ENCODE measurements at places on chromosomes 3 and 15.

- no peak for DNase-seq
Observed at GRCh38 chr3:127915937-127916493, 983 bp downstream of the KBTBD12 start.

- DNase-seq = no peak
Observed at GRCh38 chr3:87488765-87489164, 212.4 kb upstream of the POU1F1 start.

- DNase-seq = no peak
Observed at GRCh38 chr3:46737329-46737731, 19.7 kb upstream of the PRSS50 start.

DNA sequence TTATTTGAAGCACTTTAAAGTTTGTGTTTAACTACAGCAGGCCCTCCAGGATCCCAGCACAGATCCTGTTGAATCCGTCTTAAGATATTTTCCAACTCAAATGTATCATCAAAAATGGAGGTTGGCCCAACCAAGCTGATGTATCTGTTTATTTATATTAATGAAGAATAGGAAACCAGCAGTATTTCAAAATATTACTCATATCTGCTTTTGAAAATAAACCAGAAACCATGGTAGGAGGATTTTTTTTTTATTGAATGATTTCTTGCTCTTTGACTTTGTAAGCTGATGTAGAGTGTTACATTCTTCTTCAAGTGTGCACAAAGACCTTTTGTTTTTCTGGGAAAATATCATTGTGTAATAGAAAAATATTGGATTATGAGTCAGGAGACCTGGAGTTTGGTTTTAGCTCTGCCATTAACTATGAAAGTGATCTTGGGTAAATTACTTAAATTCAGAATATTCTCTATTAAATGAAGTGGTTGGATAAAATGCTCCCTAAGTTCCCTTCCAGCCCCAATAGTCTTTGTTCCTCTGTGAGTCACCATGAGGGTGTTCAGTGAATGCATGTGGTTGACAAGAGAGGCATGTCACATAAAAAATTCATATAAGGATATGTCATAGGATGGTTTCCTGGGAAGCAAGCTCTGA, 221.3 kb upstream of the GAP43 start:
- DNase-seq = no peak

- no peak for DNase-seq
Observed at GRCh38 chr3:53069422-53070068, 23.7 kb upstream of the SFMBT1 start.

DNA sequence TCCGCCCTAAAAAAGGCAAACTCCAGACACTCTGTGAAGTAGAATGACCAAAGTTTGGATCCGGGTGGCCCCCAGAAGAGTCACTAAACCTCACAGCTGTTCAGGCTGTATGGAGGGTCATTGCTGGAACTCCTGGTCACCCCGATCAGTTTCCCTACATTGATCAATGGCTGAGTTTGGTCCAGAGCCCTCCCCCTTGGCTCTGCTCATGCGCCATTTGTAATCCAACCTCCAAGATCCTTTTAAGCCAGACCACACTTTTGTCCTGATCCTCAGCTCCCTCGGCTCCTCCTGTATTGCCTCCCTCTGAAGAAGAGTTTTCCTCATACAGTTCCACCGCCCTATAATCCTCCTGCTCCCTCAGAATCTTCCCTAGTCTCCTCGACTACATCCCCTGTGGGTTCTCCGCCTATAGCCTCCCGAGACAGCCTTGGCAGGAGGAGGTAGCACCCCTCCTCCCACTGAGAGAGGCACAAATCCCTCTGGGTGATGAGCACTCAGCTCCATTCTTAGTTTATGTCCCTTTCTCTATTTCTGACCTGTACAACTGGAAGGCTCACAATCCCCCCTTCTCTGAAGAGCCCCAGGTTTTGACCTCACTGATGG, 42.2 kb downstream of the ZBTB11 start:
- DNase-seq = no peak

GRCh38 chr3:175612487-175613196, 753.5 kb downstream of the NAALADL2 start:
- DNase-seq = no peak

GRCh38 chr15:64931381-64931780, 19.7 kb downstream of the ANKDD1A start:
- no peak for DNase-seq

- no peak for DNase-seq
Observed at GRCh38 chr3:33758864-33759263, 39.6 kb upstream of the PDCD6IP start.

GRCh38 chr15:50330921-50331320, 24.1 kb downstream of the GABPB1 start:
- no peak for DNase-seq

DNA sequence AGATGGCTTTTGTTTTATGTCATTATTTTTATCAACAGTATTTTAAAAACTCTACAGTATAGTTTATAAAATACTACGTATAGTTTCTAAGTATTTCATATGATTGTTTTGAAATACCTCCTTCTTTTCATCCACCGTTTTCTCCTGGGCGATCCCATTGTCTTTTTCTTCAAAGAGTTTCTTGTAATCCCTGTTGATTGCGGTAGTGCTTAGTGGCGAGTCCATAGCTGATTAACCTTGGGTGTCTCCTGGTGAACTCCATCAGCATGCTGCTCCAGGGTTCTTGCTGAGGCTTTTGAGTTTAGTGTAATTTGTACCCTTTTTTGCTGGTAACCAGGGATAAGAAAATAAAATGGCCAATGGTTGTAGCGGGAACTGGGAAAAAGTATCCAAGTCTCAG, 3.6 kb downstream of the PIAS1 start:
- DNase-seq = no peak

DNA sequence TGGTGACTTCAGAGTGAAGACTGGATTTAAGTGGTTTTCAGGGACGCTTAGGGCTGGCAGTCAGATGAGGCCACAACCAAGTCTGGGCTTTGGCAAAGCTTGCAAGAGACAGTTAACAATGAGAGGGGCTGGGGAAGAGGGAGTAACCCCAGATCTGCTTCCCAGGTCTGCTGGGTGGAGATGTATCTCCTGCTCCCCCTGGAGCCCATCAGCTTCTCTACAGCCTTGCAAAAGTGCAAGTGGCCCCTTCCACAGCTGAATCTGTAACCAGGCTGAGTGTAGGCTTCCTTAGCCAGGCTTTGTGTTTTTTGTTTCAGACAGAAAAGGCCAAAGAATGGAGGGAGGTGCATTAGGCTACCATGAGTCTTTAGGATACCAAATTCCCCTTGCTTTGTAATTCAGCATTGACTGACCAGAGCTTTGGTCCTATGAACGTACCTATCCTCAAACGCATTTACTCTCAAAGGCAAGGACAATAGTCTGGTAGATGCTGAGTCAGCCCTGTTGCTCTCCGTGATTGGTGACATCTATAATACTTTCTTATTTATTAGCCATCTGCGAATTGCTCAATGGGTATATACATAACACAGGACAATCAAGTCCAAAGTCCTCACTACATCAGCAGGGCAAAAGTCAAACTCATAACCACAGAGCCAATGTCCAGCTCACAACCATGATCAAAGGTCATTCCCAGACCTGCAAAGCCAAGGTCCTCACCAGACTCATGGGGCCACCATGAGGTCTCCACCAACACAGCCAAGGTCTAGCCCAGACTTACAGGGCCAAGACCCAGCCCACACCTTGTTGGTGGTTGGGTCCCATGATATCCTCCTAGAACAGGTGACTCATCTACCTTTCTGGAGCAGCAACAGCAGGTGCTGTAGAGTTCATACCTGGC, 17.1 kb downstream of the CCDC13 start:
- no peak for DNase-seq

DNA sequence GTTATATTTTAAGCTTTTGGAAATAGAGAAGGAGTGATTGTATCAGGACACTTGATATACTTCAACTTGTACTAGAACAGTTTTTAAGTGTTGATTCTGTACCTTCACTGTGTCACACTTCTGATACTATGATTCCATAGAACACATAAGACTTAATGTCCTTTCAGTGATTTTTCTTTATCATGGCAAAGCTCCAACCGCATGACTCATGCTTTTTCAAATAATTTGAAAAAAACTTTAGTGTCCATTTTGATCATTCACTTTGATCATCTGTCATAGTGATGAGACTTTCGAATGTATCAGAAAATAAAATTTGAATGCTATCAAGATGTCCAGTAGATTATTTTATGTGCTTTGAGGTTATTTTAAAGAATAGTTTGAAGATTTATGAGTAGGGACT, 32.0 kb downstream of the AP4E1 start:
- no peak for DNase-seq

DNA sequence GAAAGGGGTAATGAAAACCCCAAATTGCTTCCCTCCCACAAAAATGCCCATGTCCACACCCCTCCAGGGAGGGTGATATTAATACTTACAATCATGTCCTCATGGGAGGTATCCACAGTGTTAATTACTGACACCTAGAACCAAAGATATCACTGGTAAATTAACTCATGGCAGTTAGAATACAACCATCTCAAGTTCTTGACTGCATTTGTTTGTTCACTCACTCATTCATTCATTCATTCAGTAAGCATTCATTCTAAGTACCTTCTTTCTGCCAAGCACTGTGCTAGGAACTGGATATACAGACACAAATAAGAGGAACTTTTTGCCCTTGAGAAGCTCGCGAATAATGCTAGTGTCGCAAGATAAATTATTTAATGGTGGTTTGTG, 3.0 kb downstream of the SEC13 start:
- DNase-seq = no peak

GRCh38 chr3:149003653-149004305, 12.4 kb downstream of the GYG1 start:
- DNase-seq = no peak

- DNase-seq = no peak
Observed at GRCh38 chr3:86814321-86814720, 176.6 kb downstream of the VGLL3 start.

DNA sequence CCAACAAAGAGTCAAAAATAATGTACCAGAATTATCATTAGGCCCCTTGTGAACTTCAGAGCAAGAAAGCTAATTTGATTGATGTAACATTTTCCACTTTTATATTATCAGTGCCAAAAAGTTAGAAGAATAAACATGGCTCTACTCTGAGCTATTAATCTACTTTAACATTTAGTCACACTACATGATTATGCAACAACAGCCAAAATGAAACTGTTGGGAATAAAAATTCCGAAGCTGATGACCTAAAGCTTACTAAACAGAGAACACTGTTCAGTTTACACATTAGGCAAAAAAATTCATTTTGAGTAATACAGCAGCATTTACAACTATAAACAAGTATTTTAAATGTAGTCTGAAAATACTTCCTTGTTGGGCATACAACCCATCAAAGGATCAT, 1134.1 kb downstream of the EPHA3 start:
- no peak for DNase-seq

DNA sequence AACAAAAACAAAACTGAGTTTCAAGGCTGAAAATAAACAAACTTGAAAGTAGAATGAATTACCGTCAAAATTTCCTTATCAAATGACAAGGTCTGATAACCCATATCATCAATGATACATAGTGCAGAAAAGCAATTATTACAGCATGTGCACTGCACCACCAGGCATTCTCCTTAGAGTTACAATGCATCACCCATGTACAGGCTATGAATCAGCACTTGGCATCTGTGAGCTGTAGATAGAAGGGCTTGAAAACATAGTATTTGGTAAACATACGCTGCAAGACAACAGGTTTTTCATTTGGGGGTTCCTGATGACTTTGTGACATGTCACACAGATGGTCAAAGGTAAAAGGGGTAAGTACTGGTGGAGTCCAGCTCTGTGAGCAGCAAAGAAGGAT, 265.1 kb downstream of the CTNNB1 start:
- no peak for DNase-seq

DNA sequence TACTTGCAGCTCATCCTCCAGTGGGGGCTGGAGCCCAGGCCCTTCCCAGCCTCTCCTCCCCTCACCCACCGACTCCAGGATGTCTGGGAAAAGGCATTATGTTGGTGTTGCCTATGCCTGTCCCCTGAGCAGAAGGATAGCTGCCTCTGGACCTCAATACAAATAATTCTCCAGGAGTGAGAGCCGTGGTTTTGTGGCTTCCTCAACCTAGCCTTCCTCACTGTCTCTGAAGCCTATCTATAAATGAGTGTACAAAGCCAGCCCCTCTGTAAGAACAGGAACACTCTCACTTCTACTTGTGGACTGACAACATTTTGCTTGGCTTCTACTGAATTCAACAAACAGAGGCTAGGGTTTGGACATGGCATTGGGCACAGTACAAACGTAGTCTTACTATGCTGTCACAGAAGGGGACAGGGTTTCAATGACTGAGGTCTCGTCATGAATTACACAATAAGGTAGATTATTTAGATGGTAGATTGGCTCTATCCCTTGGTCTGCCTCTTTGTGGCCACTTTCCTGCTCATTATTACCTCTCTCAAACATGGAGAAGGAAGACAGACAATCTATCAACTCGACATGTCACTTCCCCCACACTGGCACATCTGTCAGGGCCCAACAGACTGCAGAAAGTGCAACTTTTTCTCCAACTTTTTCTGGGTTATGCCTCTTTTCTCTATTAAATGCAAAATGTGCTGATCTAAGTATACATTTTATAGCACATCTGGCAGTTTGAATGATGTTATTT, 82.8 kb upstream of the MEX3B start:
- no peak for DNase-seq

- no peak for DNase-seq
Observed at GRCh38 chr3:185920184-185920583, 17.6 kb downstream of the TRA2B start.

DNA sequence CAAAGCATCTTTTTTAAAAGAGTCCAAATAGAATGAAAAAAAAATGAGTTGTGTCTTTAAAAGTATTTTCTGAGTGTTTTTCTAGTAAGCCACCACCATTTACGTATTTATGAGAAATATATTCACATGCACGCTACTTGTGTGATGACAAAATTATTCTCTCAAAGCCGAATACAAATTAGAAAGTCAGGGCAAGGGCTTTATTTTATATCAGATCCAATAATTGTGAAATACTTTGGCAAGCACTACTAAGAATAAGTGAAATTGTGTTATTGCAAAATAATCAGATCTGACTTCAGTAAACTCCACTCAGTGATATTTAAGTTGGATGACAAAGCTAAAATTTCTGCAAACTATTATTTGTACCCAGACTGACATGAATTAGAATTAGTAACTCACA, 589.3 kb upstream of the KCNMB2 start:
- no peak for DNase-seq

DNA sequence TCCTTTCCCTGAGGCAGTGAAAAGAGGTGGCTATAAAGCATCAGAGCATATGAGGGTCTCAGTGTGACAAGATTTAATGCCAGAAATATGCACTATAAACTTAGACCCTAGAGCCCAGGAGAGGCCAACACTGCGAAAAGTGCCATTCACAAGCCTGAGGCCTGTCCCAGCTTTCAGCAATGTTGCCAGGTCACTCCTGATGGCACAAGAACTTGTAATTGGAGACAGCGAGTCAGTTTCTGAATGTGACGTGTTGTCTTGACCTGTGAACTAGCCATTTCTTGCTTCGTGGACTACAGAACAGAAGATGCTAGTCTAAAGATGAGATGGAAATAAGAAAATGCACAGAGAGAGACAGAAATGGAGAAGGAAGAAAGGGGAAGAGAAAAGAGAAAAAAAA, 87.9 kb downstream of the WDR72 start:
- no peak for DNase-seq

DNA sequence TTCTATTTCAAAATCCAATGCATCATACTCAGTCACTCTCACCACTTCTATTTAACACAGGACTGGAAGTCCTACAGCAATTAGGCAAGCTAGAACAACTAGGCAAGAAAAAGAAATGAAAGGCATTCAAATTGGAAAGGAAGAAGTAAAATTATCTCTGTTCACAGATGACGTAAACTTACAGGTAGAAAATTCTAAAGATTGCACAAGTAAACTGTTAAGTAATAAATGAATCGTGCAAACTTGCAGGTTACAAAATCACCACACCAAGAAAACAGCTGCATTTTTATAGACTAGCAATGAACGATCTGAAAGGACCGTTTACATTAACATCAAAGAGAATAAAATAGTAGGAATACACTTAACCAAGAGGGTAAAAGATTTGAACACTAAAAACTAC, 36.2 kb downstream of the CHST2 start:
- no peak for DNase-seq

All from activated naive CD4-positive, alpha-beta T cell treated with anti-CD3 and anti-CD28 coated beads, Interleukin-2, amount 50 U/mL, for 72 hours (primary cell).